ENCODE measurements at places on chromosomes 16 and 17.

GRCh38 chr17:9436630-9437029 lies 139.0 kb downstream of the STX8 start:
- no peak for DNase-seq

GRCh38 chr17:77391668-77392375 lies 251.1 kb downstream of the SEC14L1 start:
- DNase-seq: no peak

GRCh38 chr16:57773655-57774295 lies 28.5 kb downstream of the KIFC3 start:
- no peak for DNase-seq

DNA sequence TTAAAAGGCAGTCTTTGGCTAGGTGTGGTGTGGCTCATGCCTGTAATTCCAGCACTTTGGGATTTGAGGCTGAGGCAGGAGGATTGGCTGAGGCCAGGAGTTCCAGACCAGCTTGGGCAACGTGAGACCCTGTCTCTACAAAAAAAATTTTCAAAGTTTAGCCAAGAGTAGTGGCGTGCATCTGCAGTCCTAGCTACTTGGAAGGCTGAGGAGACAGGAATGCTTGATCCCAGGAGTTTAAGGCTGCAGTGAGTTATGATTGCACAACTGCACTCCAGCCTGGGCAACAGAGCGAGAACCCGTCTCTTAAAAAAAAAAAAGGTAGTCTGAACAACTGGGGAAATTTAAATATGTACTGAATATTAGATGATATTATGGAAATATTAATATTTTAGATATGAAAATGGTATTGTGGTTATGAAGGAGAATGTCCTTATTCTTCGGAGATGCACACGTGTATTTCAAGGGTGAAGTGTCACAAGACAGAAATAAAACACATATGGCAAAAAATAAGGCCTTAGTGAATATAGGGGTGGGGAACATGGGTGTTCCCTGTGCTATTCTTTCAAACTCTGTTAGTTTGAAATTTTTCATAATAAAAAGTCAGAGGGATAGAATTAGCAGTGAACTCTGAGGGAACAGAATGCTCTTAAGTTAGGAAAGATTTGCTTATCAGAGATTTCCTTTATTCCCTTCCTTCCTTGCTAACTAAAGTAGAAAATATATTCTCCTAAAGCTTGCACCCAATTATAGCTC lies 144.7 kb downstream of the CDK5R1 start:
- no peak for DNase-seq

GRCh38 chr17:27783440-27784350 lies 16.6 kb downstream of the NOS2 start:
- DNase-seq: no peak

- DNase-seq: no peak
Measured at GRCh38 chr17:48809182-48809581, 7.8 kb downstream of the TTLL6 start.

DNA sequence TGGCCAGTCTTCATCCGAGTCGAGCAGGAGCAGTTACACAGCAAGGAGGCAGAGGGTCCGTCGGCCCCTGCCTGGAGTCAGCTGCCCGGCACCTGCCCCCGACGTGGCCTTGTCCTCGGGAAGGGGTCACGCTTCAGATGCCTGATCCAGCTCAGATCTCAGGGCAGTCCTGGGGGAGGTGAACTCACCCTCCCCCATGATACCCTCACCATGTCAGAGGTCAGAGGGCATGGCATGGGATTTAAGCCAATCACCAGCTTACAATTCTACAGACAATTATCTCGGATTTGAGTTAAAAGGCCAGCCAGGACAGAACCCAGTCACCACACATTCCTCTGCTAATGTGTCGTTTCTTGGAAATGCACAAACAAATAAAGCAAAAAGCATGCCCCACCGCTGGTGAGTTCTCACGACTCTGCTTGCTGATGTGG lies 211.3 kb downstream of the FOXL1 start:
- DNase-seq: no peak

GRCh38 chr17:27376637-27377547 lies 79.4 kb upstream of the KSR1 start:
- no peak for DNase-seq

DNA sequence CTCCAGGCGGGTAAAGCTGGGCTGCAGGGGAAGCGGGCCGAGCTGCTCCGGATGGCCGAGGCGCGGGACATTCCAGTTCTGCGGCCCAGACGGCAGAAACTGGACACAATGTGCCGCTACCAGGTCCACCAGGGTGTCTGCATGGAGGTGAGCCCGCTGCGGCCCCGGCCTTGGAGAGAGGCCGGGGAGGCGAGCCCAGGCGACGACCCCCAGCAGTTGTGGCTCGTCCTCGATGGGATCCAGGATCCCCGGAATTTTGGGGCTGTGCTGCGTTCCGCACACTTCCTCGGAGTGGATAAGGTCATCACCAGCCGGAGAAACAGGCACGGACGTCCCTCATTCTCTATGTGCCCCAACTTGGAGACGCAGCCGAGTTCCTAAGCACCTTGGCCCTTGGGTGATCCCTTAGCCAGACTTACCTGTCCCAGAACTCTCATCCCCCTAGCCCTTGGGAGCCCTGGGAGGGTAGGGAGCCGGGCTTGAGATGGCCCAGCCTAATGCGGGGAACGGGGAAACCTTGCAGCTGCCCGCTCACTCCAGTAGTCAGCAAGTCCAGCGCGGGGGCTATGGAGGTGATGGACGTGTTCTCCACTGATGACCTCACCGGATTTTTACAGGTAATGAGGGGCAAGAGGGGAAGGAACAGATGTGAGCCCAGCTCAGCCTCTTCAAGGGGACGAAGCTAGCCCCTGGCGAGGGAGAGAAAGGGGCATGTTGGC lies 806 bp downstream of the MRM1 start:
- DNase-seq: no peak

DNA sequence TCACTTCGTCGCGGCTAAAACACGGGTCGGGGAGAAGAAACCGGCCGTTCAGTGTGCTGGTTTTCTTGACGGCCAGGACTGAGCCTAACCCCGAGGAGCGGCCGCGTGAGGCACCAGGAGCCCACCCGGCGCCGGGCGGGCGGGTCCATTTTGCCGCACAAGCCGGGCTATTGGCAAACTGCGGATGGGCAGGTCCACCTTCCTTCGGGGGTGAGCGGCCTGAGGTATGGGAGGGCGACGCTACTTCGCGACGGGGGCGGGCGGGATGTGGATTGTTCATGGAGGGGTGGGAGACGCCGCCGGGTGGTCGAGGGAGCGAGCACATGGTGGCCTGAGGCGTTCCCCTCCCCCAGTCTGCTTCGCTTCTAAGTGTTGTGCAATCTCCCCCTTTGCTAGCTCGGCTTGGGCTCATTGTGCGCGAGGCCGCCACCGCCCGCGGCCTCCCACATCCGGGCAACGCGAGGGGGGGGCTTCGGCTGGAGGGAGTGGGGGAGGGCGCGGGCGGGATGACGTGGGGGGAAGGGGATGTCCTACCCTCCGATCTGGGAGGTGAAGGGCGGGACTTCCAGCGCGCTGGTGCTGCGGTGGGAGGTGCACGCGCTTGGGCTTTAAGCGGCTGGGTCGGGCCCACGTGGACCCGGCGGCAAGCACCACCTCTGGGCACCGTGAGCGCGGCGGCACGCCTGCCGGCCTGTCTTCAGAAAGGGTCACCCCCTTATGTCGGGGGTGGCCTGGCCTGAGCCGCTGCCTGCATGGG lies 5.9 kb upstream of the CD68 start:
- DNase-seq: peak; percentile 95

DNA sequence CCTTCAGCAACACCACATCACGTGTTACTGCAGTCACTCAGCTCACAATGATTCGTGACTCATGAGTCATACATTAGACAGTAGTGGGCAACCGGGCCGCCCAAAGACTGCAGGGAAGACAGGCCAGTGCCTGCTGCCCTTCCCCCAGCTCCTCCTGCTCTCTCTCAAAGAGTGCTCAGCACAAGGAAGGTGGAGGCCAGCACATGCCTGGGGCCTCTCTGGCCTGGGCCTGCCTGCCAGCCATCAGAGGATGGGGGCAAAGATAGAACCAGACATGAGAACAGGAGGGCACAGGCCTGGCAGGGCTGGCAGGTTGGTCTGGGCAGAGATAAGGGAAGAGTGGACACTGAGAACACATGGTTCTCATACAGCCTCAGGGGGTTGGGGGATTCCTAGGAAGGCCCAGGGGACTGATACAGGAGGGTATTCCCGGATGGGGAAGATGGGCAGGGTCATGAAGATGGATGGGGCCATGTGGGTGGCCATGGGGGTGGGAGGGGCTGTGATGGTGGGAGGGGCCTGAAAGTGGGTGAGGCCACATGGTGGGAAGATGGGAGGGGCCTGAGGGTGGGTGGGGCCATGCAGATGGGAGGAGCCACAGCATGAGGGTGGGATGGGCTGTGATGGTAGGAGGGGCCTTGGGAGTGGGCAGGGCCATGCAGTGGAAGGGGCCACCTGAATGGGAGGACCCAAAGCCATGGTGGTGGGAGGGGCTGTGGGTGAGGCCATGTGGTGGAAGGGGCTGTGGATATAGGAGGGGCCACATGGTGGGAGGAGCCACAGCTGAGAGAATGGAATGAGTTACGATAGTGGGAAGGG lies 29.0 kb downstream of the KATNB1 start:
- peak; percentile 29 for DNase-seq

- no peak for DNase-seq
Measured at GRCh38 chr17:51692917-51693316, 432.6 kb downstream of the UTP18 start.

DNA sequence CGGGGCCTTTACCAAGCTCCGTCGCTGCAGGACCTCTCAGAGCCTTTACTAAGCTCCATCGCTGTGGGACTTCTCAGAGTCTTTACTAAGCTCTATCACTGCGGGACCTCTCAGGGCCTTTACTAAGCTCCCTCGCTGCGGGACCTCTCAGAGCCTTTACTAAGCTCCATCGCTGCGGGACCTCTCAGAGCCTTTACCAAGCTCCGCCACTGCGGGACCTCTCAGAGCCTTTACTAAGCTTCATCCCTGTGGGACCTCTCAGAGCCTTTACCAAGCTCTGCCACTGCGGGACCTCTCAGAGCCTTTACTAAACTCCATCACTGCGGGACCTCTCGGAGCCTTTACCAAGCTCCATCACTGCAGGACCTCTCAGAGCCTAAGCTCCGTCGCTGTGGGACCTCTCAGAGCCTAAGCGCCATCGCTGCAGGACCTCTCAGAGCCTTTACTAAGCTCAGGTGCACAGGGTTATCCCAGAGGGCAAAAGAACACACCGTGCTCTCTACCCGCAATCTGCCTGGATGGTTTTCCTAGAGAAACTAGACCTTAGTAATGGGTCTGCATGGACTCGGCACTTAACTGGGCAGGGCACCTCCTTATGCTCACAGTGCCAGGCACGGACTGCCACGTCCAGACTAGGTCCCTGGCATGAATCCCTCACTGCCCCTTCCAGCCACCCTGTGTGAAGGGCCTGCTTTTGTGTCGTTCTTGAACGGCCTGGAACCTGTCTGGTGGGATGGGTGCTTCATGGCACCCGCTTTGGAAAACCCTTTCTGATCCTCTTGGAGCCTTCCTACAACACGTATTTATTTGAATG lies 69.2 kb upstream of the DOC2B start:
- no peak for DNase-seq

DNA sequence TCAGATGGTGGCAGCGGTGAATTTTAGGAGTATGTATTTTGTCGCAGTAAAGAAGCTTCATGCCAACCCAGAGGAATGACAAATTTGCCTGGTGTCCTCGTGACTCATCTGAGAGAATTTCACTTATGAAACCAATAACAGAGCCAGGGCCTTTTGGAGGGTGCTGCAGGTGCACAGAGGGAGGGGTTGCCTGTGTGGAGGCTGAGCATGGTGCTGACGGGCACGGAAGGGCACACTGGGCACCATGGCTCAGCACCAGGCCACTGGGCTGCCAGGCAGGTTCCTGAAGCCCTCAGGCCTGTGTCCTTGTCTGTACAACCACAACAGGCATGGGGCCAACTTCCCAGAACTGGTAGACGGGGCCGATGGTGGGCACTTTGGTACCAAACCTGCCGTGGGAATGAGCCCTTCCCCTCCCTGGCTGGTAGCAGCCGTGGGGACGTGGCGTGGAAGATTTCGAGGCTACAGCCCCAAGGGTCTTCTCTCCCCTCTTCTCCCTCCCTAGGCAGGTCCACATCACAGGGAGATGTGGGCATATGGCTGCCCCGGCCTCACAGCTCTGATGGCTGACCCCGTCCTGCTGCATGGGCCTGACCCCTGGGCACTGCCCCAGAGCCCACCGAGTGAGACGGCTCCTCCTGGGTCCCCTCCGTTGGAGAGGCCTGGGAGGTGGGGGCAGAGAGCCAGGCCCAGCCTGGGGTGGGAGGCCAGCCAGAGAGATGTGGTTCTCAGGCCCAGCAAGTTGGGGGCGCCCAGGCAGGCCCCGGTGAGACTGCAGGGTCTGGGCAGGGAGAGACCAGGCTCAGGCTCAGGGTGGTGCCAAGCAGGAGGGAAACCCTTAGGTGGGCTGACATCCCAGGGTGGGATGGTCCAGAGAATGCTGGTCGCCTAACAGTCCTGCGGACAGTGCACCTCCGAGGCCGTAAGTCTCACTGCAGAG lies 30.2 kb upstream of the ZNF469 start:
- no peak for DNase-seq

- no peak for DNase-seq
Measured at GRCh38 chr17:56822725-56823124, 11.0 kb downstream of the C17orf67 start.

- no peak for DNase-seq
Measured at GRCh38 chr16:49523435-49524159, 150.0 kb downstream of the C16orf78 start.

DNA sequence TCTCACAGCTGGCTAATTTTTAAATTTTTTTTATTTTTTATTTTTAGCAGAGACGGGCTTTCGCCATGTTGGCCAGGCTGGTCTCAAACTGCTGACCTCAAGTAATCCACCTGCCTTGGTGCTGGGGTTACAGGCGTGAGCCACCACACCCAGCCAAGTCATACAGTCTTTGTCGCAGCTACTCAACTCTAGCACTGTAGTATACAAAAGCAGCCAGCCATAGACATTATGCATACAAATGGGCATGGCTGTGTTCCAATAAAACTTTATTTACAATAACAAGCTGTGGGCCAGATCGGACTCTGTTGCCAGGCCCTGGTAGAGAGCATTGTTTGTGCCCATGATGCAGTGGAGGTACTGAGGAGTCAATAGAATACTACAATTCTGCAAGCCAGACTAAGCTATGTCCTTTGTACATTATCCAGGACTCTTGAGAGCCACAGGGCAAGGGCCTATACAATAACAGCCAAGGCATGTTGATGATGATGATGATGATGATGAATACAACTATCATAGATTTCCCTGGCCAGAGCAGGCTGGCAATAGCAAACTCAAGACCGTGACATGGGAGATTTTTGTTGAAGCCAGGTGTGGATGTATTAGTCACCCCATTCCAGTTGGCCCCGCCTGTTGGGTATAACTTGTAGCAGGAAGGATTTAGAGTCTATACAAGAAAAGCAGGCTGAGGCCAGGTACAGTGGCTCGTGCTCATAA lies 101.8 kb downstream of the MYH11 start:
- no peak for DNase-seq

DNA sequence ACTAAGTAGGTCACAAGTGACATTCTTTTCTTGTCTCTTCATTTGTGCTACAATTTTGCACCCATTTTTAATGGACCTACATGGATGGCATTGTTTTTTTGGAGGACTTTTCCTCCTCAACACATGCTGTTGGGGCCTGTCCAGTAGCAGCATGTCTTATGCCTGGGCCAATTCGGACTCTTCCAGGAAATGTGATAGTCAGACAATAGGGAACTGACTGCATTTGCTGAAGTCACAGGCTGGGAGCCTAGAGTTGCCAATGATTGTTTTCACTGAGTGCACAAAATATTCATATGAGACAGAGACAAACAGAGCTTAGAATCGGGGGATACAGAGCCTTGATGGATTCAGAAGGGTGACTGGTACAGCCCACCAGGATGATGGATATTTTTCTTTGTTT lies 867.3 kb upstream of the GOT2 start:
- no peak for DNase-seq

GRCh38 chr17:66620528-66620927 lies 214.4 kb upstream of the CACNG5 start:
- DNase-seq: no peak

Data from CD4-positive, alpha-beta T cell treated with Interleukin-12 subunit alpha and Interleukin-12 subunit beta, for 1 hour (primary cell).